ENCODE measurements at places on chromosomes 7 and 10.

DNA sequence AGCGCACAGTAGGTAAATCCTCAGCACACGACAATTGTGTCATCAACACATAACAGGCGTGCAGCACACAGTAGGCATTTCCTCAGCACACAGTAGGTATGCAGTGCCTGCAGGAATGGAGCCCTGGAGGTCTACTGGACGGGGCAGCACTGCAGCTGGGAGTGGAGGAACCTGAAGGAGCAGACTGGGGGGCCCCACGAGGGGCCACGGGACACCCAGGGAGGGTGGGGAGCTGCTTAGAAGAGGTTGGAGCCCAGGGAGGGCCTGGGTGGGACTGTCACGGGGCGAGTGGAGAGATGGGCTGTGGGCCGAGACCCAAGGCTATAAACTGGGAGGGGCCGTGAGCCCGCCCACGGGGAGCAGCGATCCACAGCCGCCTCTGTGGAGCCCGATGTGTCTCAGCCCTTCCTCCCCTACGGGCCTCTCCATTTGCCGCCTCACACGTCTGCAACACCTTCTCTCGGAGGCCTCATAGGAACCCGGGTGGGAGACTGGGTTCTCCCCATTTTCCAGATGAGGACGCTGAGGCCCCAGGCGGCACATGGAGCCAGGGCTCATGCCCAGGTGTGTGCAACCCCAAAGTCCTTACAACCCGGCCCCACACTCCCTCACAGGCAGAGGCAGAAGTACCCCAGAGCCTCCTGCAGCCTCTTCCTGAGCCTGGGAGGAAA lies 101.5 kb downstream of the MICALL2 start:
- DNase-seq: no peak

DNA sequence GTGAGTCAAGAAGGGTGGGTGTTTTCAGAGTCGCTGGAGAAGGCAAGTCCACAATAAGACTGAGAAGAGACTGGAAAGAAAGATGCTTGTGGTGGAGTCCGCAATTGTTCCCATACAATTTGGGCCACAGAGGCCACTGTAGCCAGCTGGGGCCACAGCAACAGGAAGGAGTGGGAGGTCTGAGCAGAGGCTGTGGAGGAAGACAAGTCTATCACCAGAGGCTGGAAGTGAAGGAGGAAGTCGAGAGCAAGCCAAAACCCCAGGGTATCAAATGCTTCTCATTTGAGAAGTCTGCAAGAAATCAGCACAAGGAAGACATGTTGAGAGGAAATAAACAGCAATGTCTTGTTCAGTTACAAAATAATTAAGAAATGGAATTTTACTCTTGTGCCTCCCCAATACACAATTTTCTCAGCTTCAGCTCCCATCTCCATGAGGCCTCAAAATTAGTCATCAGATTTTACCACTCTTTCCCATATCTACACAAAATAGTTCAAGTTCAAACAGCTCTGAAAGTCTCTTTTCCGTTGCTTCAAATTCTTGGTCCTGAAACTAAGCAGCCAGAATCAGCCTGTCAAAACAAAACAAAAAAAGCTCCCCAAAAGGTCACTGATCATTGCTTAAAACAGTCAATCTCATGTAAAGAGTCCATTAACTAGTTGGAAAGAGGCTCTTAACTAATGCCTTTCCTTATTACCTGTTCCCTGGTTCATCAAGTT lies 31.6 kb downstream of the SLC16A12 start:
- no peak for DNase-seq

DNA sequence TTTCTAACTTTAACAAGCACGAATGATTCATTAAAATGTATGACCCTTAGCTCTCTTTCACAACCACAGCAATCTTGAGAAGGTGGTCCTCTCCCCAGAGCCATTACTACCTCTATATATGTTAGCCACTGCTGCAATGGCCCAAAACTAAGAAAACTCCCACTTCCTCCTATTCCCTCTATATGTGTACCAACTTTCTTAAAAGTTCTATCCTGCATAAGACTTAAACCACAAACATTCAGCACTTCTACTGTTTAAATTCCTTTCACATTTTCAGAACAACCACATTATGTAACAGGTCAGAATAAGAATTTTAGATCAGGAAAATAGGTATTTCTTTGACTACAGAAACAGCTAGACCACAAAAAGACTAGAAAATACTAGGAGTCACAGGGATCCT lies 36.2 kb downstream of the WASL start:
- no peak for DNase-seq

DNA sequence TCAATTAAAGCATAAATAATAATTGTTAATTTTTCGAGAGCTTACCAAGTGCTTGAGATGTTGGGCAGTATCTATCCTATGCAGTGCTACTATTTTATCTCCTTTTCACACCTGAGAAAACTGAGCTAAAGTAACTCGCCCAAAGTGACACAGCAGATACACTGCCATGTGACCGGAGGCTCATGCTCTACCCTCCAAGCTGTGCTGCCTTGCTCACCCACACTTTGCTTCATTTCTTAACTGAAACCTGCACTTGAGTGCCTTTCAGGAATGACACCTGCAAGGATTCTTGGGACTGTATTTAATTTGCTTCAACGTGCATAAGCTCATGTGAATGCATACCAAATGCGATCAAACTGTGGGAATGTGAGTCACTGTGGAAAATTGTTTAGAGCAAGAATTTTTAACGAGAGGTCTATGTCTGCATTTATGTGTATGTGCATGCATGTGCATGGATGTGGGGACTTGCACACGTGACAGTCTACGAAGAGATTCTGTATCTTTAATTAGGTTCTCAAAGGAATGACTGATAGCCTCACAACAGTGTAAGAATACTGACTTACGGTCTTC lies 119.2 kb downstream of the ADCYAP1R1 start:
- DNase-seq: no peak

GRCh38 chr10:64116707-64117106 lies 595.5 kb downstream of the REEP3 start:
- DNase-seq: no peak

DNA sequence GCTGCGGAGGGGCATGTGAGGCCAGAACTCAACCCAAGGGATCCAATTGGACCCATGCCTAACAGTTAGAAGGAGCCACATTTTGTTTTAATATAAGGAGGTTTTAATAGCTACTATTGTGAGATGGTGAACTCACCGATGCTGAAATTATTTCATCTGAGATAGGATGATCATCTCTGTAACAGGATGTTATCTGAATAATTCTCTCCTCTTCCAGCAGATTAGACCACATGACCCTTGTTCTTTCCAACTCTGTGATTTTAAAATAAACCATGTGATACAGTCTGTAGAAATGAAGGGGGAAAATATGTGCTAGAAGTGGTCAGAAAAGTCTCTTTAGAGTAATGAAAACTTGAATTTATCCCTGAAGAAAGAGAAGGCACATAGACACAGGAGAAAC lies 385.8 kb downstream of the LRMDA start:
- DNase-seq: no peak

DNA sequence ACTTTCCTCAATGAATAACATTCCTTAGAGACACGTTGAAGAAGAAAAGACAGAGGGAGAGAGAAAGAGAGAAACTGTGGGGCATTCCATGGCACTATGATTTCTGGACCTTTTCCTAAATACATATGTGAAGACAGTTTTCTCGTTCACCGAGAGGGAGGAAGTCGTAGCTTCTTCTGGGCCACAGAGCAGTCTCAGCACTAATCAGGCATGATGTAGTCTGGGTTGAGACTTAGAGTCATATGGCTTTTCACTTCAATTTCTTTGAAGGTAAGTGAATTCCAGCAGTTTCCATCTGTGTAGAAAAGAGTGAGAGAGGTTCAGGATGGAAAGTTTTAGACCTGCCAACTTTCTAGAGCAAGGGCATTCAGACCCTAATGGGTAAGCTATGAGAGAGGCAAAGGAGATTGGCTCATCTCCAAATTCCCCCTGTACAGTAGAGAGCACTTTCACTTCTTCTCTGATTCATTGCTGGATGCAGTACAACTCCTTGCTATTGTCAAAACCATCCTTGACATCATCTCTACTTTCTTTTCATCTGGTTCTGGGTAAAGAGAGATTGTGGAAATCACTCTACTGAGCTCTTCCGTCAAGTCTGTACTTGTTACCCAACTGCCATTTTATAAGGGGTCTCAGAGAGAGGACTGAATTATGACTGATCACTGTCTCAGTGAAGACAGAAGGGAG lies 31.5 kb upstream of the OR9A4 start:
- DNase-seq: no peak

DNA sequence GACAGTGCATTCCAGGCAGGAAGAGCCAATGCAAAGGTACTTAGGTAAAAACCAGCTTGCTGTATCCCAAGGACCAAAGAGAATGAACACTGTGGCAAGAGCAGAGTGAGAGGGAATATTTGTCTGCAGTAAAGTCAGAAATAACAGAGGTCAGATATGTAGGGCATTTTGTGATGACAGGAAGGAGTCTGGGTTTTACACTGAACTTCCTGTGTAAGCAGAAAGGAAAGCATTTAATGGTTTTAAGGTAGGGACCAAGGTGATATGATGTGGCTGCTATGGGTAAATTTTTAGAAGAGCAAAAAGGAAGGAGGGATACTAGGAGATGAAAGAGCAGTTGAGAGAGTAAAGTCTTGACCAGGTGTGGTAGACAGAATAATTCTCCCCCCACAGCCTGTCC lies 10.1 kb downstream of the ABCB1 start:
- DNase-seq: no peak

- no peak for DNase-seq
Observed at GRCh38 chr7:151272405-151272804, 23.9 kb upstream of the SMARCD3 start.

- no peak for DNase-seq
Observed at GRCh38 chr10:47175181-47176123, 124.5 kb upstream of the GDF10 start.

- DNase-seq: no peak
Observed at GRCh38 chr7:327233-327931, 37.4 kb downstream of the FOXL3 start.

DNA sequence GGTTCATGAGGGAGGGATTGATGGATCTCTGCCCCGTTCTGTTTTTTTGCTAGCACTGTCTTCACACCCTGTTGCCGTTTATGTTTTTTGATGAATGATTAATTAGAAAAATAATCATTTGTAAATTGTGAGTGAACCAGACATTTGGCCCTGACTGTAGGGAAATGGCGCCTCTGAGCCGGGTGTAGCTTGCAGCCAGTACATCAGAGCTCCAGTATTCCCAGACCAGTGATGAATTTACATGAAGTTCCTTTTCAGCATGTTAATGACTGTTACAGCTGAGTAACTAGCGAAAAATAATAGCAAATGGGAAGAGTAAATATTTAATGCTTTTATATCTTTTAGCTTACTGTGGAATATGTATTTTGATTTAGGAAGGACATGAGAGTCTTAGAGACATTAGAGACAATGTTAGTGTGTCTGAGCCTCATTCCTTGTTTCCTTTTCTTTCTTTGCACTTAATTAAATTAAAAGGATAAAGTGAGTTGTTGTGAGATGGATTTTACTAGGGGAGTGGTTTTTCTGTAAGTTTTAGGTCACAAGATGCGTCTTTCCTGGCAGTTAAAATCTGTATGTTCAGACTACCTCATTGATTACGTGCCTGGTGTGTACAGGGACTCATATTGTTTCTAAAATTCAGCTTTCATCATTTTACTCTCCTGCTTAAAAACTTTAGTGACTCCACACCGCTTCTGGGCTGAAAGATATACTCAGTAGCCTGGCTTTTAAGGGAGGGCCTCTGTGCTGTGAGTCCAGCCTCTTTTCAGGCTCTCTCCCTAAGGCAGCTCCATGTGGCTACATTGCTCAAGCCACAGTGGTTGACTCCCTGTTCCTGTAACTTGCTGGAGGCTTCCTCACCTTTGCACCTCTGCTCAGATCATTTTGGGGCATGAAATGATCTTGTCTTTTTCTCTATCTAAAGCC lies 86.4 kb downstream of the AUTS2 start:
- no peak for DNase-seq

- no peak for DNase-seq
Observed at GRCh38 chr10:69845574-69846292, 44.0 kb downstream of the COL13A1 start.

DNA sequence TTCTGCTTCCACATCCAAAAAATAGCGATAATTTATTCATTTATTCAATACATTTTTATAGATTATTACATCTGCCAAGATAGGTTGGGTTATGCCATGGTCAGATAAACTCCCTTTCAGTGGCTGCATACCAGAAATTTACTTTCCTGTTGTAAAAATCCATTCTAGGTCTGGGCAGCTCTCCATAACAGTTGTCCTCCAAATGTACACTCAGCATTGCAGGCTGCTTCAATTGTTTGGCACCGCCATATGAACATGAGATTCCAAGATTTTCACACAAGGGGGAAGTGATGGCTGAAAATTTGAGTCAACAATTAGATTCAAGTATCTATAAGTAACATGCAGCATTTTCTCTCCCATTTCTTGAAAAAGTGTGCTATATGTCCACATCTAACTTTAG lies 568.7 kb downstream of the ETV1 start:
- DNase-seq: no peak

DNA sequence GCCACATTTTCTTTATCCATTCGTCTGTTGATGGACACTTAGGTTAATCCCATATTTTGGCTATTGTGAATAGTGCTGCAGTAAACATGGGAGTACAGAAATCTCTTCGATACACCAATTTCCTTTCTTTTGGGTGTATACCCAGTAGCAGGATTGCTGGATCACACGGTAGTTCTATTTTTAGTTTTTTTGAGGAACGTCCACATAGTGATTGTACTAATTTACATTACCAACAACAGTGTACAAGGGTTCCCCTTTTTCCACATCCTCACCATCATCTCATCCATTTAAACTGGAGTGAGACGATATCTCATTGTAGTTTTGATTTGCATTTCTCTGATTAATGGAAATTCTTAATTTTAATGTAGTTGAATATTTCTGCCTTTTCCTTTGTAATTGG lies 19.3 kb downstream of the VKORC1L1 start:
- no peak for DNase-seq

DNA sequence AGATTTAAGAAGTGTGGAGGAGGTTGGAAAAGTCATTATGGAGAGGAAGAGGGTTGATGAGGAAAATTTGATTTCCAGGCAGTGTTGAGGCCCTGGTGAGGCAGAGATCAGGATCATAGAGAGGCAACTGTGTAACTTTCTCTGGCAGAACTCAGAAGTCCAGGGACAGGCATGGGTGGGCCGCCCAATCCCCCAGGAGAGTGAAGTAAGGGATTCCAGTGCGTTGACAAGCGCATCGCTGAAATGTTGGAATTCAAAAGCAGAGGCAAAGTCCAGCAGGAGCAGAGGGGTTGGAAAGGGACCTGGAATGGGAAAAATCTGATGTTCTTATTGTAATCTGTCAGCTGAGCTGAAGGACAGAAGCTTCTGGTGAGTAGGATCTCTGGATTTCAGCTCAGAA lies 207.3 kb downstream of the FAM107B start:
- no peak for DNase-seq
